Activated B cell treated with CpG ODN at 0.5 μM for 24 hours (primary cell): ENCODE measurements at places on chromosomes 5 and 9. TPM values are rescaled to one million over a fixed set of nuclear protein-coding genes. Genes with fewer than 3 reads are reported as not detected.

- DNase-seq: no peak
- no peaks in the 10 kb centered on the region for H3K27me3 ChIP-seq
- H3K27ac ChIP-seq: no peak overlapping the region
- H3K4me1 ChIP-seq: peaks cover 15% of the 10 kb centered on the region
Measured at GRCh38 chr9:91246846-91247245, 114.9 kb downstream of the AUH start.

The ADAMTS16 gene
- not detected in 2 replicates for total RNA-seq

The IL9 gene
- total RNA-seq: not detected in 2 replicates

The FBP2 gene
- total RNA-seq: not detected in 2 replicates
